ENCODE measurements at places on chromosomes 4 and X. TPM values are rescaled to one million over a fixed set of nuclear protein-coding genes. Genes with fewer than 3 reads are reported as not detected.
A peak's percentile ranks its signal among the peaks of the same experiment; 100 is the strongest.

CYTL1 gene
- total RNA-seq = 103 TPM

- DNase-seq = no peak
Measured at GRCh38 chrX:112645774-112646173, 34.0 kb downstream of the LHFPL1 start.

DNA sequence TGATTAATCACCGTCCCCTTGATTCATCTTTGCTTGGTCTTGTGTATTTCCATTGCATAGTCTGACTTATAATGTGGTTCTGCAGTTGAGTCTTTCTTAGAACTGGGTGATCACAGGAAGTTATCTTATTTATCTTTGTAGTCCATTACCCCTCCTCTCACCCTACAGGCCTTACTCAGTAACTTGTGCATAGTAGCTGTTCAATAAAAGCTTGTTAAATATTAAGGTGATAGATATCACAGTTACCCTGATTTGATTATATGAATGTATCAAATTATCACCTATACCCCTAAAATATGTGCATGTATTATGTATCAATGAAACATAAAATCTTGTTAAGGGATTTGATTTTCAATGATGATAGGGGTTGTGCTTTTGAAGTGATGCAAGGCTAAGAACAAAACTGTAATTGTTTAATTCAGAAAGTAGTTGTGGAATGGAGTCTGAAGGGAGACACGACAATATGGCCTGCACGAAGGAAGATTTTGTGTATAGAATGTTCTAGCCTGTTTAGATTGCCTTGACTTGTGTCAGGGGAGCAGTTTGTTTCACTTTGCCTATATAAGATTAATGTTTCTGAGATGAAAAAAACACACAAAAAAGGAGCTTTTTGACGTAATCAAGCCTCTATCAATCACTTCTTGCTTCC is 132.4 kb upstream of the LIMCH1 start:
- DNase-seq = no peak

- DNase-seq = no peak
Measured at GRCh38 chr4:138405934-138406567, 163.9 kb upstream of the SLC7A11 start.

DNA sequence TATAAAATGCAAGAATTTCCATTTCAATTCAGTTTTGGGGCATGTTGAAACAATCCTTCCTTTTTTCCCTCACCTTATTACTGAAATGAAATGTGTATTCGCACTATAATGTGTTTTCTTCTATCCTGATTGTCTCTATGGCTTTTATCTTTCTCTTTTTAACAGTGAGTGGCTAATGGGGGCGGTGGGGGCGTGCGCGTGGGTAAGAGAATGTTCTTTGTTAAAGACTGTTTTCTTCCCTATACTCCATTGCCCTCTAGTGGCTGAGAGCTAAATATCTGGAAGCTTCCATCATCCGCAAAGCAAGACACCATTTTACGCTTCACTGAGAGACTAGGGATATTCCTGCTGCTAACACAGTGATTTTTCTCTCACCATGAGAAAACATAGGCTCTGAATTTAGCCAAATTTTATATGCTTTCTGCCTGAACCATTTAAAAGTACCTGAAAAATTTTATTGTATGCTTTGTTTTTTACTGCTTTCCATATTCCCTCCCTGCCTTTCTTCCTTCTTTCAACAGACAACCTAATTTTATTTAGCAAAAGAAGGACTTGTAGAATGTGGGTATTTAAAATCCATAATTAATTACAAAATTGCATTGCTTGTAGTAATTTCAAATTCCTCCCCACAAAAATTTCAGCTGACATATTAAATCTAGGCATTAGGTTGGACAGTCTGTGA is 194.0 kb downstream of the GASK1B start:
- peak; percentile 77 for DNase-seq

IBSP gene
- not detected for total RNA-seq

GRCh38 chr4:163107754-163108153 is 58.9 kb downstream of the NAF1 start:
- no peak for DNase-seq

DNA sequence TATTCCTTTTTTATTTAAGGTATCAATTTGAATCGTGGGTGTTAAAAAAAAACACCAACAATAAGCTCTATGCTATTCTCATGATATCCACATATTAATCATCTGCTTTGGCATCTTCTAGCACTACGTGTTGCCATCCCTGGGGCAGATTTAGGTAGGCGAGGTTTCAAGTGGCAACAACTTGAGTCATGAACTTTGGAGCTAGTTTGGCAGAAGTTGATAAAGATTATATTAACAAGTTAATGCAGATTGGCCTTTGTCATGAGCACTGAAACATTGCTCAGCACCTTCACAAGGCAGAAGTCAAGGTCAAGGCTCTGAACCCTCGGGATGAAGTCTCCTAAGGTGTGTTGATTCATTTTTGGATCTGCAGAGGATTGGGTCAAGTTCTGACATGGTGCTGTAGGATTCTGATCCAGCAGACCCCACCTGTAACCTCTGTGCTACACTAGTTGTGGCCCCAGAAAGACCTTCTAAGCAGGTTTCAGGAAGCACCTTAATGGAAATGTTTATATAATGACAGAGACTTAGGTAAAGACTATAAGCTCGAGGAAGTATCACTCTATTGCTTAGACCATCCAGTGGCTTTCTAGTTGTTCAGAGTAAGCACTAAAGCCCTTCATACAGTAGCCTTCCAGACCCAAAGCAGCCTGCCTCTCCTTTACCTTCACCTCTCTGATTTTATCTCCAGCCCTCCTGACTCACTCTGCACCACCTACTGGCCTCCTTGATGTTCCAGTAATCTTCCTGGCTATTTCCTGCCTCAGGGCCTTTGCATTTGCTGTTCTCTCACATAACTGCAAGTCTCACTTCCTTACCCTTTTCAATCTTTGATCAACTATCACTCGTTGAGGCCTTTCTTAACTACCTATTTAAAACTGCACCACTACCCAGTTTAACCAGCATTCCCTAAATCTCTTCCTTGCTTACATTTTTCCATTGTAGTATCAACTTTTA is 117.0 kb upstream of the SLC4A4 start:
- DNase-seq = no peak

- DNase-seq = peak; percentile 29
Measured at GRCh38 chrX:7372825-7373525, 225.0 kb upstream of the PUDP start.

GRCh38 chrX:73847100-73847499 is 284.1 kb downstream of the CHIC1 start:
- no peak for DNase-seq

MAGEB17 gene
- total RNA-seq = not detected

DNA sequence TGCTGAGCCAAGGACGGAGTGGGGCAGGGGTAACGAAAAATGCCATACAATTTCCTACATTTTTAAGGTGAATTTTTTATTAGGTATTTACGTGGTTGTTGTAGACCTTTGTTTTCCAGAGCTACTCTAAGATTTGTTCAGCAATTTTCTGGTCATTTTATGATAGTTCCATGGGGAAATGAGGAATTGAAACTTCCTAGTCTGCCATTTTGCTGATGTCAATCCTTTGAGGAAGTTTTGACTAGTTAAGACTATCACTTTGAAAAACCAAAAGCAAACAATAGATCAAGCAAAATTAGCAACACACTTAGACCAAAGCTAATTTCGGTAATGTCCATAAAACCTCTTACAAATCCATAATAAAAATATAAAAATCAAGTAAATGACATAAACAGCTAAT is 7.0 kb upstream of the TLR3 start:
- DNase-seq = no peak

DNA sequence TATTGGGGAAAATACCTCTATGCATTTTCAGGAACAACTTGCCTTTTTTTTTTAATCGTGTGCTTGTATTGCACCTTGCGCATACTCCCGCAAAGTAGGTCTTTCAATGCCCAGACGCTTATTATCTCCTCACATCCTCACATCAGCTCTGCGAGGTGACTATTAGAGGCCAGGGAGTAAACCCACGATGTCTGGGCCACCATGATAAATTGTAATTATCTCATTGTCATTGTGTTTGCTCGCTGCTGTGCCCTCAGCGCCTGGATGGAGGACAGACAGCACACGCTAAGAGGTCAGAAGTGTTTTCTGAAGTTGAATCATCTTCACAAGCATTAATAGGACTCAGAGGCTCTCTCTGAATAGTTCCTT is 1.0 kb upstream of the RELL1 start:
- DNase-seq = no peak

- peak; percentile 16 for DNase-seq
Measured at GRCh38 chrX:1750267-1750666, 135.4 kb downstream of the ASMT start.

DNA sequence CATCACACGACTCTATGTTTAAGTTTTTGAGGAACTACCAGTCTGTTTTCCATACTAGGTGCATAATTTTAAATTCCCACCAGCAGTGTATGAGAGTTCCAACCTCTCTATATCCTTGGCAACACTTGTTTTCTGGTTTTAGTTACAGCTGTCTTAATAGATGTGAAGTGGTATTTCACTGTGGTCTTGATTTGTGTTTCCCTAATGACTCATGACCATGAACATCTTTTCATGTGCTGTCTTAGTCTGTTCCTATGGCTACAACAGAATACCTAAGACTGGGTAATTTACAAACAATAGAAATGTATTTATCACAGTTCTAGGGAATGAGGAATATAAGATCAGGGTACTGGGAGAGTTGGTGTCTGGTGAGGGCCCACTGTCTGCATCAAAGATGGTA is 51.5 kb upstream of the GPR78 start:
- no peak for DNase-seq

DNA sequence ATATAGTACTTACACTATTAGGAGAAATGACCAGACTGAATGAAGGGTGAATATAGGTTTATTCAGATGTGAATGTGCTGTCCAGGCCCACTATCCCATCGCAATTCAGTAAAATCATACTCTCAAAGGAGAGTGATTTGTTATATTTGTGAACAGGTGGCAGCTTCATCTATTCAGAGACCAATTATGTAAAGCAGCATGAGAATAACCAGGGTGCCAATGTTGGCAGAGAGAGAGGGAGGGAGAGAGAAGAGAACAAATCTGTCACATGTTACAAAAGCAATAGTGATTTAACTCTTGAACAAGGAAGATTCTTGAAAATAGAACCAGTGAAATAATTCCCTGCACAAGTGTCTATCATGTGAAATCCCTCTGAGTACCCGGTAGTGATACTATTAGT is 38.9 kb upstream of the TLL1 start:
- no peak for DNase-seq

DNA sequence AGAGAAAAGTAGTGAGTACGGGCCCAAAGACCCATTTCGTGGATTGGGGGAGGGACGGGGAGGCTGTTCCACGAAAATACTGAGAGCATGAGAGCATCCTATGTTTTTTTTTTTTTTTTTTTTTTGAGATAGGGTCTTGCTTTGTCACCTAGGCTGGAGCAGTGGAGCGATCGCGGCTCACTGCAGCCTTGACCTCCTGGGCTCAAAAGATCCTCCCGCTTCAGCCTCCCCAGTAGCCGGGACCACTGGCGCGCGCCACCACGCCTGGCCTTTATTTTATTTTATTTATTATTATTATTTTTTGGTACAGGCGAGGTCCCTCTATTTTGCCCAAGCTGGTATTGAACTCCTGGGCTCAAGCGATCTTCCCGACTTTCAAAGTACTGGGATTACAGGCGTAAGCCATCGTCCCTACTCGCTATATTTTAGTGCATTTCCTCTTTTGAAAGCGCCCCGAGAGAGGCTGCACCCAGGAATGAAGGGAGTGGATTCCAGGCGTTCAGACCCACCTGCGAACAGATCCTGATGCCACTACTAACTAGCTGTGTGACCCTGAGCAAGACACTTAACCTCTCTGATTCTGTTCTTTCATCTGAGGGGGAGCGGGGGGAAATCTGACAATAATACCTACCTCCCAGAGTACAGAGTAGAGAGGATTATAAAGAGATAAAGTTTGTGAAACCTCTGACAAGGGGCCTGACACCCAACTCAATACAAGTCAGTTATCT is 5.4 kb upstream of the MSX1 start:
- DNase-seq = no peak

DNA sequence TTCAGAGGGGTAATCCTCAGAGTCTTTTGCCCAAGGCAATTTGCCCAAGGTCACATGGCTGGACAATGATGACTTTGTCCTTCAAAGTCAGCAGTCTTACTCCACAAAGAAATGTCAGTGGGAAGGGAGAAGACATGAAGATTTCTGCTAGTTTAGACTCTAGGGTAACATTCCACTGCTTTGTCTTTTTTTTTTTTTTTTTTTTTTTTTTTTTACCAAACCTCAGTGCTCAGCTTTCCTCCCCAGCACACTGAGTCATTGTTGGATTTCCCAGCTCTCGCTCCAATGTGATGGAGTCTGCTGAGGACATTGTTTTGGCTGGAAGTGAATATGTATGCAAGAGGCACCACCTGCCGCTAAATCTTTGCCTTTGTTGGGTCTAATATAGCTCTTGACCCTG is 7.2 kb upstream of the C1QTNF7 start:
- peak; percentile 44 for DNase-seq

- DNase-seq = no peak
Measured at GRCh38 chrX:13007519-13008188, 32.7 kb downstream of the TMSB4X start.

MAGEA4 gene
- total RNA-seq = not detected

DNA sequence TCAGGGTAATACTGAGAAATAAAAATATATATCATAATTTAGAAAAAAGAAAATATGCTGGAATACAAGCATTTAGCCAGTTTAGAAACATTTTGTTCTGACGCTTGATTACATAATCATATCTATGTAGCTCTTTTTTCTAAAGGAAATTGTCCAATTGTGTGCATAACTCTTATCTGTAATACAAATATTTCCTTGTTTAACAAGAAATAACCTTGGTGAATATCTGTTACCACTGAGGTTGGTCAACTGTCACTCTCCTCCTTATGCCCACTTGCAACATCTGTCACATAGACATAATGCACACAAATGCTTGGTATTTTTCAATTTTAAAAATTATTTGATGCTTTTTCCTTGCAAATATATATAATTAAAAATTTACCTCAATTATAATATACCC is 609.7 kb downstream of the TLL1 start:
- no peak for DNase-seq

DNA sequence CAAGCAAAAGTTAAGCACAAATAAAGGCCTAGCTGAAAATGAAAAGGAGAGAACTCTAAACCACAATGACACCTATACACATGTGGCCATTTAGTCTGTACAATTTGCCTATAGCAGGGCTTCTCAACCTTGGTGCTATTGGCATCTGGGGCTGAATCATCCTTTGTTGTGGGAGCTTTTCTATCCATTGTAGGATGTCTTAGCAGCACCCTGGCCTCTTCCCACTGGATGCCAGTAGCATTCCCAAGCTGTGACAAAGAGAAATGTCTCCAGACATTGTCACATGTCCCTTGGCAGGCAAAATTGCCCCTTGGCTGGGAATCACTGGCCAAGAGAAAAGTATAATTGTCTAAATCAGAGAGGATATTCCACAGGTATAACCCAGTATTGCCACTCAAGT is 13.5 kb upstream of the PRPS2 start:
- no peak for DNase-seq

DNA sequence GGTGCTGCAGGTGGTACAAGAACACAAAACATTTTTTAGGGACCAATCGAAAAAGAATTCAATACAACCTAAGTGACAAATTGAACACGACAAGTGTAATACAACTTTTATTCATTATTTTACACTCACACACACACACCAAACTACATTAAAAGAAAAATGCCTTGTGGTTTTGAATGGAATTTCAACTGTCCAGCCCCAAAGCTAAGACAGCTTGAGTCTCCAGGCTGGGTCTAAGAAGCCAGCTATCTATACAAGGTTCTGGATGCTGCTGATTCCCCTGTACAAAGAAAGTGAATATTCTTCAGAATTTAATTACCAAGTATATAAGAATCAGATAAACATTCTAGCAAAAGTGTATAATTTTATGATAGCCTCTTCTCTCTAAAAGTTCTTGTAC is 118.2 kb downstream of the PPP3CA start:
- no peak for DNase-seq

- no peak for DNase-seq
Measured at GRCh38 chr4:107719207-107719921, 670 bp downstream of the PAPSS1 start.
